ENCODE measurements at places on chromosomes 5 and 9.
A peak's percentile ranks its signal among the peaks of the same experiment; 100 is the strongest.

- DNase-seq: peak; percentile 69
Measured at GRCh38 chr5:1792842-1793266, 6.8 kb downstream of the MRPL36 start.

GRCh38 chr5:180613188-180613813 is 22.0 kb upstream of the SCGB3A1 start:
- DNase-seq: no peak

DNA sequence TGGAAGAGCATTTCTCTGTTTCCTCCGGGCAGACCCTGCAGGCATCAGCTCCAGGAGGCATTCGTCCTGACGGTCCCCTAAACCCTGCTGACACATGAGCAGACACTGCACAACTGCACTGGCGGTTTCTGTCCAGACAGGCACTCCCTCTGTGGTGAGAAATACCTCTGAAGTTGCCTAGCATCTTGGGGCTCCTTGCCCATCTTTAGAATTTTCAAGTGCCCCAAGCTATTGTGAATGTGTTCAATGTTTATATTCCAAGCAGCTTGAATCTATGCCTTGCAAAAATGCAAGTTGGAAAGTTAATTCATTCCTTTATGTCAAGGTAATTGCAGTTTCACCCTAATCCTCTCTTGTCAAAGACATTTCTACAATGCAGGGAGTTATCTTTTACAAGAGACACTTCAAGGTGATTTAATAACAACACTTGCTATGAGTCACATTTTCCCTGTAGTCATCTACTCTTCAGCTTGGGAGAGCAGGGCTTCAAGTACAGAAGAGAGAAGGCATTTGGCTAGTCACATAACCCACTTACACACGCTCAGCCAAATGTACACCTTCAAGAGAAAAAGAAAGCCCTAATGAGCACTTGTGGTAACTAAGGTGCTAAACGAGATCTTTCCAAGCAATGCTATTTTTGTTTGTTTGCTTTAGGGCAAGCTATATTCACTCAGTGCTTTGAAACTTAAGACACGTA is 302.5 kb downstream of the MLLT3 start:
- DNase-seq: no peak

- no peak for DNase-seq
Measured at GRCh38 chr5:109350537-109351270, 59.1 kb downstream of the PJA2 start.

- DNase-seq: no peak
Measured at GRCh38 chr9:72627147-72627546, 105.7 kb downstream of the TMC1 start.

GRCh38 chr9:21605489-21605931 is 123.4 kb upstream of the IFNE start:
- no peak for DNase-seq

GRCh38 chr9:127007638-127008037 is 93.1 kb downstream of the RALGPS1 start:
- no peak for DNase-seq

DNA sequence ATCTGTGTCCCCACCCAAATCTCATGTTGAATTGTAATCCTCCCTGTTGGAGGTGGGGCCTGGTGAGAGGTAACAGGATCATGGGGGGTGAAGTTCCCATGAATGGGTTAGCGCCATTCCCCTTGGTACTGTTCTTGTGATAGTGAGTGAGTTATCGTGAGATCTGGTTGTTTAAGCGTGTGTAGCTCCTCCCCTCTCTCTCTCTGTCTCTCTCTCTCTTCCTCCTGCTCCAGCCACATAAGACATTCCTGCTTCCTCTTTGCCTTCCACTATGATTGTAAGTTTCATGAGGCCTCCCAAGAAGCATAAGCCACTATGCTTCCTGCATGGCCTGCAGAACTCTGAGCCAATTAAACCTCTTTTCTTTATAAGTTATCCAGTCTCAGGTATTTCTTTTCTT is 28.8 kb downstream of the C5orf15 start:
- DNase-seq: no peak

GRCh38 chr5:14794583-14795230 is 76.9 kb downstream of the ANKH start:
- DNase-seq: no peak

- no peak for DNase-seq
Measured at GRCh38 chr5:17259630-17260257, 42.3 kb downstream of the BASP1 start.

DNA sequence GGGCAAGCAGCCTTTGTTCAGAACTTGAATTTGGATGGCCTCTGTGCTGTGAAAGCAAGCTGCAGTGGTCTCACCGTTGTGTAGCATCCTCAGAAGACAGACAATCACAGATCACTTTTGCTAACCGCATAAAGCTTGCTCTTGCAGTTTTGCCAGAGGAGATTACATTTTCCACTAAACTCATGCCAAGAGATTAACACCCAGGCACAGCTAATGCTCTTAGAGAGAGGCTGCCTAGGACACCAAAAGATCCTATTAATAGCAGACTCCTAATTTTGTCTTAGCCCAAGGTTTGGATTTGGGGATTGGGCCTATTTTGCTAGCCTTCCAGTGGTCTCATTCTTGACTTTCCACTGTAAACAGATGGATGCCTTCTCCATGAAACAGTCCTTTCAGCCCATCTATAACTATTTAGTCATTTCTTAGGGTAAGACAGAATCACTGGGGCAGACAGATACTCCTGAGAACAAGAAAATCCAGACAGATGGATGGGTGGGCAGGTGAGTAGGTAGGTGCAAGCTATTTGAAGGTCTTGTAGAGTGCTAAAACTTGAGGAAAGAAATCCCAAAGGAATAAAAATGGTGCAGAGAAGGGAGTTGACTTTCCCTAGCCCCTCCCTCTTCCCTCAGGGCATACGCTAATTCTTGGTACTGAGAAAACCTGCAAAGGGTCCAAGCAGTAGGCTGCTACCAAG is 506.2 kb downstream of the SPOCK1 start:
- DNase-seq: no peak

DNA sequence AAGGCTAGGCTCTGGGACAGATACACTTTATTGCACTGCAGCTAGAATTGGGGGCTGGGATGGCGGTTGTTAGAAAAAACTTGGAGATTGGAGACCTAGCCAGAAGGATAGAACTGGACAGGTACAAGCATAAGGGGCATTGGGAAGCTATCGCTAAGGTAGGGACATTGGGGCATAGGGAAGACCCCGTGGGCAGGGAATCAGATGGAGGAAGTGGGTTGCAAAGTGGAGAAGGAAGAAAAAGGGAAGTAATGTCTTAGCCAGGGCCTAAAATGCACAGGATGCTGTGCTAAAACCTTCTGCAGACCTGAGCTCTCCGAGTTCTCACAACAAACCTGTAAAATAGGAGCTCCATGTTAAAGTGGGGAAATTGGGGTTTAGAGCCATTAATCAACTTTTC is 178.2 kb downstream of the ZDHHC21 start:
- DNase-seq: no peak

- DNase-seq: no peak
Measured at GRCh38 chr9:90822866-90823265, 21.2 kb downstream of the SYK start.
